KBM-7 (cell line): ENCODE measurements at places on chromosomes 5 and 9.

DNA sequence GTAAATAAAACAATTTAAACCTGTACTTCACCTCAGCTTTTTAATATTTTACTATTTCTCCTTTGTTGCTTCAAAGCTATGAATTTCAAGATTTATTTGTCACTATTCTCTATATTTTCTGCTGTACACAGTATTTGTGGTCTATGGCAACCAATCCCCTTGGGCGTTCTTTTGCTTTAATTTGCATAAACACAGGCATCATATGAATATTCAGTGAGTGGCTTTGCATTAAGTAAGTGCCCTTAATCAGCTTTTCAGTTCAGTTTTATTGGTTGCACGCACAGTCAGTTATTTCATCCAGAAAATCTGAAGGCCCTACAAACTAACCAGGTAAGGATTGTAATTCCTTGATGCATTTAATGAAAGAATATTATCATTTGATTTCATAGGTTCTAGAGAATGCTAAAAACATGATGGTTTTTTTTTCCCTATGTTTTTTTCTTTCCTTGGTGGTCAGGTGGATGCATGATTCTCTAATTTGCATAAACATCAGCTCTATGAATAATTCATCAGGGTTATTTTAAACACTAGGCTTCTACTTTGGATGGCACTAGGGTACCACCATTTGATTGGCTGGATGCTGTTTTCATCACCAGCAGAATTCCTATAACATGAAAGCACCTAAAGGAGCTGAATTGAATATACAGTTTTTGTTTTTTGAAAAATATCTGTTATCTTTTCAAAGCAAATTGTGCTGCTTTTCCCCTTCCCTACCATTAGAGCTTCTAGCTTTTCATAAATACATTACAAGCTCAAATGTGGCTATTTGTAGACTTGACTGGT lies 249.2 kb upstream of the CCNH start:
- DNase-seq, result no peak

DNA sequence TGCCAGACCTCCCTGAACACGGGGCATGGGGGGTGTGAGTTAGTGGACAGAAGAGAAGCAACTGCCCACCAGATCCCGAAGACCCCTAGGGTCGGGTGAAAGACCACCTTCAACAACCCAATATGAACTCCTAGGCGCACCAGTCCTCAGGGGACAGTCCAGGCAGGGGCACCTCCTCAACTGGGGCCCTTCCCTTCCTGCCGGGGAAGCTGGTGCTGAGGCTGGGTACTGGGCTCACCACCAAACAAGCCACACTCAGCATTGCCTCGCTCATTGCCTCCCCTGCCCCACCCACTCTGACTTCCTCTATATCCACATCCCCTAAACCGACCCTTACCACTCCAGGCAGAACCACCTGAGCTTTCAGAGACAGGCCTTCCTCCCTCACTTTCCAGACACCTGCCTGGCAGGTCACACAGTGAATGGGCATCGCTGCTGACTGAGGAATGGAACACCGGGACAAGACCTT lies 42.5 kb downstream of the SEMA4D start:
- no peak for DNase-seq

DNA sequence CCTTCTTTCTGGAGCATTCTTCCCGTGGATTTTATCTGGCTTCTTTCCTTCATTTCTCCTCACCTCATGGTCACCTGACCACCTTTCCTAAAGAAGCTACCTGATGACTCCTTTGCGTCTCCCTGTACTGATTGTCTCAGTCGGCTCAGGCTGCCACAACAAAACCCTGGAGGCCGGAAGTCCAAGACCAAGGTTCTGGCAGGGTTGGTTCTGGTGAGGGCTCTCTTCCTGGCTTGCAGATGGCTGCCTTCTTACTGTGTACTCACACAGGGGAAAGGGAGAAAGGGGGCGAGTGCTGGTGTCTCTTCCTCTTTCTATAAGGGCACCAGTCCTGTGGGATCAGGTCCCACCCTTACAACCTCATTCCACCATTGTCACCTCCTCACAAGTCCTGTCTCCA lies 140.0 kb downstream of the SYK start:
- no peak for DNase-seq

DNA sequence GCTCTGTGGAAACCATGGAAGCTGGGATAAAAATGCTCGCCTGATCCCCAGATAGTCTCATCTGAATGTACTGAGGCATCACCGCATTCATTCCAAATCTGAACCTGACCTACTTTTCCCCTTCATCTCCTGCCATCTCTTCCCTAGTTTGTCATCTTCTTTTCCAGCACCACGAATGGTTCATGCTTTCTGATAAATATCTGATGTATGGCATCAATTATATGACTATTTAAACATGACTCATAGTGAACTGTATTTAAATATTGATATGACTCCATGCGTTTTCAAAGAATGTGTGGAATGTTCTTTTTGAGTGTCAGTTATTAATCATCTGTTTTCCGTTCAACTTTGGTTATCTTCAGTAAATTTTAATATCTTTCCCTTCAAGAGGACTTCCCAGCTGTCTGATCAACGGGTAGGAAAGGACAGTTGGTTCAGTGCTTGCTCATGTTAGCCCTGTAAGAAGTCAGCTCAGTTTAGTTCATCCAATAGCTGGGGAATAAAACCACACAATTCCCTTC lies 21.1 kb downstream of the BASP1 start:
- DNase-seq, result no peak

DNA sequence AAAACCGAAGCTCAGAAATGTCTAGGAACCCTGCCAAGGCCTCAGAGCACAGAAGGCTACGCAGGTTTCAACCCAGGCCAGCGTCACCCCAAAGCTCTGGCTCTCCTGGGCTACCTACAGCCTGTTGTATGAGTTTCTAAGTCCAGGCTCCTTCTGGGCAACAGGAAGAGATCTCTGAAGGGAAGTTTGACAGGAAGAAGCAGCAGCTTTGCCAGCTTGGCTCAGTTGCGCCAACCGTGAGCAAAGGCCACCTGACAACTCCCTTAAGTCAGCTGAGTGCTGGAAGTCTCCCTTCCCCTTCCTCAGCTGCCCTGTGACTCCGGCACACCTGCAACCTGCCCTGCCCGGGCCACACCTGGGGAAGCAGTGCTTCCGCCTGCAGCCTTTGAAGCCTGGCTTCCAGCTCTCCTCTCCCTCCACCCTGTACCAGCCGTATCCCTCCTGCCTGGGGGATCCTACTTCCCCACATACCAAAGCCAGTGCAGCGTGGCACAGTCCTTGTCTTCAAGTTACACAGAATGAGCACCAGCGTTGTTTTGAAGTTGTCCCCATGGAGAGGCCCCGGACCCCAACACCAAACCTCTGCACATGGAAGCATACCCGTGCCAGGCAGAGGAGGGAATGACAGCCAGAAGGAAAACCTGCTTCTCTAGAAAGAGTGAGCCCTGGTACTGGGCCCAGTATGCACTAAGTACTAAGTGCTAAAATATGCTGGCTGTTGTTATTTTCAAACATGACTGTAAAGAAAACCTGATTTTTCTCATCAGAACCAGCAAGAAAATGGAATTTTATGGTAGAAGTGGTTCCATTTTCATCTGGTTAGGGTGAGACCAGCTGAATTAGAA lies 36.5 kb downstream of the SHB start:
- DNase-seq, result no peak

DNA sequence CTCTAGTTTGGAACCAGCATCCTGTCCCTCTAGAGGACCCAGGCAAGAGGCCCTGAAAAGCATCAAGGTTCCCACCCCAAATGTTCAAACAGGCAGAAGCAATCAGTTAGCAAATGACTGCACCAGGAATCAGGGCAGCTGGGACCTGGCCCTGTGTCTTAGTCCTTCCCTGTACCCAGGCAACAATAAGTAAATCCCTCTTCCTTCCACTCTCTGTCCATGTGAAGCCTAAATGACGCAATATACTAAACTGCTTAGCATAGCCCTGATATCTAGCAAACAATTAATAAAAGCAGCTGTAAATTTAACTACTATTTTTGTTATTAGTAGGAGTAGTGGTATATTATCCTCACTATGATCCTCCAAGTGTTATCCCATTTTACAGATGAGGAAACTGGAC lies 13.2 kb upstream of the ADRA1B start:
- no peak for DNase-seq
